ENCODE measurements at places on chromosomes 7 and 10. TPM values are rescaled to one million over a fixed set of nuclear protein-coding genes. Genes with fewer than 3 reads are reported as not detected.

PCLO gene
- 2.2 TPM for total RNA-seq

DNA sequence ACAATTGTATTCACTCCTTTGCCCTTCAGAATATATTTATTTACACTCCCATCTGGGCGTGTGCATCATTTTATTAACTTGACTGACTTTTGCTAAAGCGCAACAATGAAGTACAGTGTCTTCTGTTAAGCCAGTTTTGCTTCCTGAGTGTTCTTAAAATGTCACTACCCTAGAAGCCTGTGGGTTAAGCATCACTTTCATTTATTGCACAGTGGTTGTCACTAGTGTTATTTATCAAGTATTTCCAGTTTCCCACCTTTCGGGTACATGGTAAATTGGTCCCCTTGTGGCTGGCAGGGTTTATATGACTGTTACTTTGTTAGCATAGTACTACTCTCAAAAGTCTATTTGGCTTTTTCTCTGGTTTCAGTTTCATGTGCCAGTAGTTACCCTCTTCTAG is 3.3 kb downstream of the HILPDA start:
- DNase-seq, result no peak

NUTM2E gene
- total RNA-seq, result not detected

DNA sequence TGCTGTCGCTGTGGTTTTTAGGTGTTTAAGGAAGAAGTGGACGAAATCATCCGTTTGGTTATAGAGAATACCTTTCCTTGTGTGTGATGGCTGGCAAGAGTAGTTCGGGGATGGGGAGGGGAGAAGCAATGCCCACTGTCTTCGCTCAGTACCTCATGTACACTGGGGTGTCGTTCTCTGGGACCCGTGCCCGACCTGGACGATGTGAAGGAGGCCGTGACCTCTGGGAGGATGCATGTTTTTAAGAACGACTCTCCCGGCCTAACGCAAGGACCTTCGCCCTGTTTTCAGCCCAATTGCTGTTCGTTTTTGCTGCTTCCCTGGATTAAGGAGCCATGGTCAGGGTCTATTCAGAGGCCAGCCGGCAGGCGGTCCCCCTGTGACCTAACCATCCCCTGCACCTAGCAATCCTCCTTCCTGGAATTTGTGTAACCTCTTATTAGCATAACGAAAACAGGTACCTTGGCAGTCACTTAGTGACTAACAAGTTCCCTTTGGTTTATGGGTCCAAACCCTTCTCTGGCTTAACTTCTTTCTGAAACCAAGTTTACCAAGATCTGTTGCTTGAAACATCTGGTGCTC is 1.3 kb downstream of the NFE2L3 start:
- no peak for DNase-seq

SFRP4 gene
- 64.3 TPM for total RNA-seq

GRCh38 chr7:8178353-8178752 is 83.6 kb downstream of the ICA1 start:
- DNase-seq, result no peak

All from mesenteric fat pad (tissue), 1 donor.